ENCODE measurements at places on chromosomes 1 and 21.

DNA sequence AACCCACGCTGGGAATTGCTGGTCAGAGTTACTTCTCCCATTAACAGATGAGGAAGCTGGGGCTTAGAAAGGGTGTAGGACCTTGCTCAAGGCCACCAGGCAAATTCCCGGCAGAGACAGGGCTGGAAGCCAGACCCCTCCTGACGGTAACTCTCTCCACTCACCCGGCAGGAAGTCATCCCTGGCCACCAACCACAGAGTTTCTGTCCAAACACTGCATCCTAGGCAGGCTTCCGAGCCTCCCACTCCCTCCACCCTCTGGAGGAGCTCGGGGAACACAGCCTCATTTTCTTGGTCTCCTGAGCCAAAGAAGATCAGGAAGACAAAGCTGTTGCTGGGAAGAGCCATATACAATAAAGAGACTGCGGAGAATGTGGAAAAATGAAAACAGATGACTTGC is 25.0 kb upstream of the ZNF436 start:
- no peak for DNase-seq

GRCh38 chr1:214440219-214440965 is 111.0 kb downstream of the PTPN14 start:
- DNase-seq, result no peak

- no peak for DNase-seq
Observed at GRCh38 chr1:64864018-64864940, 102.1 kb downstream of the JAK1 start.

GRCh38 chr1:29271724-29272123 is 35.4 kb downstream of the PTPRU start:
- no peak for DNase-seq

DNA sequence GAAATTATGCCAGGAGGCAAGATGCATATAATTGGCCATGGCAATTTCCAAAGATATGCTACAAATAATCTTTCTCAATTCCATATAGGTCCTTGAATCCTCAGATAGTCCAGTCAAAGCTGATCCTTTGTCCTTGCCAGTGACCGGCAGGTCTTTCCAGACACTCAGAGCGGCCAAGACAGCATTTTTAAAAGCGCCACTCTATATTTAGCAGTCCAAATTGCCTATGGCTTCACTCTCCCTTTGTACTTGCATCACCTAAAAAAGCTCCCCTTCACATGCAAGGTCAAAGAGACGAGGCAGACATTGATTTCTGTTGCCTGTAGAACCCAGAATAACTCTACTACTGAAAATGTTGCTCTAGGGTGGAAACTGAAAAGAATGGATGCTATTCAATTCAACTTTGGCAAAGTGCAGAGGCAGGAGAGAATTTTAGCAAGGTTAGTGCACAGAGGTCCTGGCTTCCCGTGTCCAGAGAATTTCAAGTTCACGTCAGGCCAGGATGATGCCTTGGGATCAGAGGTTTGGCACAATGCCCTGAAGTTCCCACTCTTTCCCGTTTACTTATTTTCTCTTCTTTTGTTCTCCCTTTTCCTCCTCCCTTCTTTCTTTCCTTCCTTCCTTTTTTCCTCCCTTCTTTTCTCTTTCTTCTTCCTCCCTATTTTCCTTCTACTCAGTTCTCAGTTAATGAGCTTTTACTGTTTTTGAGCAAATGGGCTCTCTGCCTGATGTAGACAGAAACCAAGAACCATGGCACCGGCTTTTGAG is 108.5 kb downstream of the KCNK1 start:
- DNase-seq, result no peak

DNA sequence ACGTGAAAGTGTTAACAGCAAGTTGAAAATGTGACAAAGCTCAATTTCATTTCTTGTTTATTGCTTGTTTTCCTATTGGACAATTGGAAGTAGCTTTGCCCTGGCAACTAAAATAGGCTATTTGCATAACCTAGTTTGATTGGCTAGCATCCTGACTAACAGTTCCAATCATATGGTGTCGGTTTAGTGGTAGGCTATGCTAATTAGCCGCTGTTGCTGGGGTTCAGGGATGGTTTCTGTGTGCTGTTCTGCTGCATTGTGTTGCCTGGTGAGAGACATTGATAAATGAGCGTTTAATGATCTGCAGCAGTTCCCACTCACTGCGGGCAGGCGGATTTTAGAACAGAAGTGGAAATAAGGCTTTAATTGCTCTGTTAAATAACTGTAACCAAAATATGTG is 68.5 kb downstream of the DYRK1A start:
- peak; percentile 64 for DNase-seq

DNA sequence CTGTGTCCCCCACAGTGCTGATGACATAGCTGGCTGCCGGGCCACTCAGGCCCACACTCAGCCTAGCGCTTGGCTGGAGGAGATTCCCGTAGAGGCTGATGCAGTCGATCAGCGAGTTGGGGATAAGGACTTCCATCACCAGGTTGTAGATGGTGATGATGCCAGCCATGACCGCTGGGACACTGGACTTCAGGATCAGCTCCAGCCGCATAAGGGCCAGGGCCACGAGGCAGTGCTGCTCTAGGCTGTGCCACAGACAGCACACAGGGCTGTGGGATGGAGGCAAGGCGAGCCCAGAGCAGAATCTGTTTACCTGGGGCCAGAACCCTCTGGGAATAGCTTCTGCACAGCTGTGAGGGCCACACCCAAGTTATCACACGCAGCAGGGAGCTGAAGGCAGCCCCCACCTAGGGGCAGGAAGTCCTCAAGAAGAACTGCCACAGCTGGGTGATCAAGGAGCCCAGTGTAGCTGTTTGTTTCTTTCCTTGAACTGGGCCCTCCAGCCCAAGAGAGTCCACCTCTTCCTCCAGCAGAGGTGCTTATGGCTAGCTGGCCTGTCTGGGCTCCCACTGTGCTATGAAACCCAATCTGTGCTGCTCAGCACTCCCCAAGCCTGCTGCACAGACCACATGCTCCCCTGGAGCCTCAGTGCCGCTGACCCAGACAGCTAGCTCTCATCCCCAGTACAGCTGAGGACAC is 6.2 kb downstream of the SLC2A1 start:
- no peak for DNase-seq

GRCh38 chr1:85275701-85276214 is 674 bp downstream of the BCL10 start:
- DNase-seq, result no peak

GRCh38 chr1:195789321-195789720 is 818.9 kb downstream of the KCNT2 start:
- DNase-seq, result no peak

Measured in hippocampal formation (tissue), 2 donors.